ENCODE measurements at places on chromosomes 2 and 18.

GRCh38 chr2:126527836-126528490, 128.0 kb upstream of the GYPC start:
- DNase-seq: peak; percentile 62

DNA sequence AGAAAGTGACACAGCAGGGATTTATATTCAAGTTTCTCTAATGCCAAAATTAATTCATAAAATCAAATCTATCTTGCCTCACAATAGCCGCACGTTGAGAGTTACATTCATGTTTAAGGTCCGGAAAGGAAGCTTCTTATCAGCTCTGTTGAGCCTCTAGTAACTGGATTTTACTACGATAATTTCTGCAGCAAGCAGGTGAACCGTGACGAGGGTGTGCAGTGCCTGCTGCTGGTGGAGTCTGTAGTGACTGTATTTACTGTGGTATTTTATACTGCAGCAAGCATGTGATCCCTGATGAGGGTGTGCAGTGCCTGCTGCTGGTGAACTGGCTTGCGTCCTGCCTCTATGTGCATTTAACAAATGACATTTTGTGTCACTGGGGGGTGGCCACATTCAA, 120.0 kb downstream of the SNTG2 start:
- no peak for DNase-seq

- no peak for DNase-seq
Observed at GRCh38 chr18:23238152-23238531, 102.9 kb downstream of the CABLES1 start.

- no peak for DNase-seq
Observed at GRCh38 chr2:222652491-222653255, 3.2 kb downstream of the FARSB start.

GRCh38 chr2:230174466-230174865, 45.3 kb downstream of the SP110 start:
- DNase-seq: no peak

GRCh38 chr2:24351981-24352380, 8.4 kb downstream of the ITSN2 start:
- DNase-seq: no peak
